Activated T-helper 2 cell treated with anti-CD3 and anti-CD28 coated beads, Interferon-gamma antibody, Interleukin-2, Interleukin-4, amounts not matched to agents 10 μg/mL and 5 μg/mL and 100 μg/mL, durations not matched to agents 14 hours and 24 hours and 36 hours (primary cell): ENCODE measurements at places on chromosomes 12 and 14.

DNA sequence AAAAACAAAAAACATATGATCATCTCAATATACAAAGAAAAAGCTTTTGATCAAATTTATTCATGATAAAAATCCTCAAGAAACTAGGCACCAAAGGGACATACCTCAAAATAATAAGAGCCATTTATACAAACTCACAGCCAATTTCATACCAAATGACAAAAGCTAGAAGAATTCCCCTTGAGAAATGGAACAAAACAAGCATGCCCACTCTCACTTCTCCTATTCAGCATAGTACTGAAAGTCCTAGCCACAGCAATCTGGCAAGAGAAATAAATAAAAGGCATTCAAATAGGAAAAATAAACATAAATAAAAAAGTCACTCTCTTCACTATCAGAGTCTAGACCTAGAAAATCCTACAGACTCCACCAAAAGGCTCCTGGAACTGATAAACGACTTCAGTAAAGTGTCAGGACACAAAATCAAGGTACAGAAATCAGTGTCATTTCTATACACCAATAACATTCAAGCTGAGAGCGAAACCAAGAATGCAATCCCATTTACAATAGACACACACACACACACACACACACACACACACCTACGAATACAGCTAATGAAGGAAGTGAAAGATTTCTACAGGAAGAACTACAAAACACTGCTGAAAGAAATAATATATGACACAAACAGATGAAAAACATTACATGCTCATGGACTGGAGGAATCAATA, 1486.2 kb upstream of the SEL1L start:
- DNase-seq = no peak

GRCh38 chr12:32366714-32367113, 32.6 kb upstream of the FGD4 start:
- DNase-seq = no peak

GRCh38 chr12:131105736-131106348, 152.1 kb downstream of the ADGRD1 start:
- peak; percentile 28 for DNase-seq

GRCh38 chr12:16189849-16190248, 87.6 kb downstream of the SLC15A5 start:
- no peak for DNase-seq

DNA sequence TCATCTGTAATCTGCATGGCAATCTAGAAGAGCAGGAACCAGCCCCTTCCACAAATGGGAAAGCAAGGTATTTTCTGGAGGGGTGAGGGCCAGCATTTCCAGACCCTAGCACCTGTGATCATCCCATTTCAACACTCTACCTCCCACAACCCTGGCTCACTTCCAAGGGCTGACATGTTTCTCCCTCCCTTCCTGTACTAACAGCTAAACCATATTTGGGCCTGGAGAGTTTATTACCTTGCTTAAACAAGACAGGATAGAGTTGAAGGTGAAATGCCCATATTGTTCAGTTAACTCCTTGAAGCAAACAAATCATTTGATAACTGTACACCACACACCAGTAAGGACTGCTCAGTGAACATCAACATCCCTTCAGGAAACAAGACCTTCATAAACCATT, 158.4 kb downstream of the PPM1H start:
- DNase-seq = no peak

DNA sequence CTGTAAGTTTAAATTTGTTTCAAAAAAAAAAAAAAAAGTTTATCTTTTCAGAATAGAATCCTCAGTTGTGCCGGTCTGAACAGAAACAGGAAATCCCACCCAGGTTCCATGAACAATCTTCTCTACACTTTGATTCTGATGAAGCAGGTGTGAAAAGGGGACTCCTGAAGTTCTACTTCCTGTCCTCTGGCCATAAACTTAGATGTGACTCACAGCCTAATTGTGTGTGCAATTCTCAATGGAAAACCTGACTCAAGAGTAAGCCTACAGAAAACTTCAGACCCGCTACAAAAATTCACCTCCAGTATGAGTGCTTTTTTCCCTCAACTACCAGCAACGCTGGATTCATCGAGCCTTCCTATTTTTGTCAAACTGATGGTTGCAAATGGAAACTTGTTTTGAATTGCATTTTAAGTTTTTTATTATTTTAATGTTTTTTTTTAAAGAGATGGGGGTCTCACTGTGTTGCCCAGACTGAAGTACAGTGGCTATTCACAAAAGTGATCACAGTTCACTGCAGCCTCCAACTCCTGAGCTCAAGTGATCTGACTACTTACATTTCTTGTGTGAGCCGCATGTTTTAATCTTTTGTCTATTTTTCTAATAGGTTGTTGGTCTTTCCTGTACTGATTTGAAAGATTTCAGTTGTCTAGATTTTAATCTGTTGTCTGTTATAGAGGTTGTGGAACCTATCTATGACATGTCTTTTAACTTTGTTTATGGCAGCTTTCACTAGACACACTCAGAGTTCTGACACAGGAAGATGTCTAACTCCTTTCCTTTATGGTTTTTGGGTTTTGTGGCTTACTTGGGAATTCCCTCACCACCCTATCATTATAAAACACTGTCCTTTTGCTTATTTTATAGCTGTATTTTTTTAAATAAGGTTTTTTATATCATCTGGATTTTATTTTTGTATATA, 37.6 kb downstream of the ATG14 start:
- DNase-seq = peak; percentile 22
